ENCODE measurements at places on chromosomes 16 and 17.

DNA sequence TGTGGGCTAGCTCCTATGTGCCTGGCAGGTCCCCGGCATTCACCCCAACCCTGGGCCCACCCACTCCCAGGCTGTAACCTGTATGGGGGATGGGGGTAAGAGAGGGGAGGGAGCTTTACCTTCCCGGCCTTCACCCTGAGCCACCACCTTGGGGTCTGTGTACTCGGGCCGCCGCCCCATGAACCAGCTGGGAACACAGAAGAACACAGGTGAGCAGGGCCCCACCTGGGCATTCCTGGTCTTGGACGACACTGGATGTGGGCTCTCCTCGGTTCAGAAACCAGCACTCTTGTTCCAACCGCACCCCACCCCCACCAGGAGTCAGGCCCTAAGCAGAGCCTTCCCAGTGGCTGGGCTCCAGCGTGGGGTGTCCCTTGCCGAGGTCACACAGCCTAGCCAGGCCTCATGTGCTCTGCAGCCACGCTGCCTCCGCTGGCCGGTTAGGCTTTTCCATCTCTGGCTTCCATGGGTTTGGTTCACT lies 18.8 kb downstream of the B9D1 start:
- no peak overlapping the region for H3K27ac ChIP-seq
- no peak overlapping the region for H3K4me3 ChIP-seq
- H3K36me3 ChIP-seq, result no peaks in the 10 kb centered on the region
- no peaks in the 10 kb centered on the region for H3K4me1 ChIP-seq
- DNase-seq, result no peak
- peaks cover 22% of the 10 kb centered on the region for H3K27me3 ChIP-seq

GRCh38 chr17:76408037-76408849 lies 23.8 kb downstream of the SPHK1 start:
- no peak overlapping the region for H3K4me3 ChIP-seq
- no peak overlapping the region for H3K27ac ChIP-seq
- peak; percentile 63 for DNase-seq
- peaks cover 7% of the 10 kb centered on the region for H3K4me1 ChIP-seq

DNA sequence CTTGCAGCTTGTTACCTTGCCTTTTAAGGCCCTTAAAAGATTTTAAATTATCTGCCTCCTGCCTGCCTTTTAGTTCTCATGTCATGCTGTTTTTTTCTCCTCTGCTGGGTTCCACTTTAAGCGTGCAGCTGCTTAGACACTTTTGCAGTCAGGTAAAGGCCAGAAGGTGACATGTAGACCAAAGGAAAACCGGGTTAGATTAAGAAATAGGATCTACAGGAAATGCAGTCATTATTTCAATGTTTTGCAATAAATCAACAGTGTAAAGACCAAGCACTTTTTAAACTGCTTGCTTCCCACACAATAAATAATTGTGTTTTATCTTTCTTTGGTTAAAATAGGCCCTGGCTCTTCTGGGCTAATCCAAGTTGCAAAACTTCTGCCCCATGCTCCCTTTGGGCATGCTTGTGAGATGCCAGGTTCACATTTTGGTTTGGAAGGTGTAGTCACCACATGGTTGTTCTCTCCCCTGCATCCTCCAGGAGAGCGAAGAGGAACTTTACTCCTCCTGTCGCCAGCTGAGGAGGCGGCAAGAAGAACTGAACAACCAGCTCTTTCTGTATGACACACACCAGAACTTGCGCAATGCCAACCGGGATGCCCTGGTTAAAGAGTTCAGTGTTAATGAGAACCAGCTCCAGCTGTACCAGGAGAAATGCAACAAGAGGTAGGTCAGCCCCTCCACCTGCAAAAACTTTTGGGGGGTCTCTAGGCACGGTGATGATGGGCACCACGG lies 54.9 kb downstream of the SDR42E1 start:
- no peaks in the 10 kb centered on the region for H3K27me3 ChIP-seq
- H3K4me3 ChIP-seq, result no peak overlapping the region
- H3K4me1 ChIP-seq, result no peaks in the 10 kb centered on the region
- H3K27ac ChIP-seq, result no peak overlapping the region
- no peaks in the 10 kb centered on the region for H3K36me3 ChIP-seq

DNA sequence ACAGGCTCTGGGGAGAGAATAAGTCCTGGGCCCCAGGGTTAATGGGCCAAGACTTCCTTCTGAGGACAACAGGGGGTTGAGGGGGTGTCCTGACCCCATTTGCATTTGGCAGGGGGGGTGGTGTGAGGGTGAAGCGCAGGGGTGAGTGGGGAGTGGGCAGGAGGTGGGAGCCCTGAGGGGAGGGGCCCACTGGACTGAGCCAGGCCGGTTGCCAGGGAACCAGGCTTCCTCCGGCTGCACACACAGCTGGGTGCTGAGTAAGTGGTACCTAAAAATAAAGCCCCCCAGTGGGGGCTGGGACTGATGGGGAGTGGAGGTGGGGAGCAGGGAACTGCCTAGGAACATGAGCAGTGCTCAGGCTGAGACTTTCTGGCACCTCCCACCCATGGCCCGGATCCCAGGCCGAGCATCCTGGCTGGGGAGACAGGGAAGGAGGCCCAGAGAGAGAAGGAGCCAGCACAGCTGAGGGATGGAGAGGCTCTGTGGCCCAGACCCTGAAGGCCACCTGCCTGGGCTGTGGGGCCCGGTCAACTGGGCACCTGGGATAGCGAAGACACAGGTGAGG lies 7.5 kb upstream of the RASD1 start:
- H3K36me3 ChIP-seq, result no peaks in the 10 kb centered on the region
- no peak for DNase-seq
- H3K27ac ChIP-seq, result no peak overlapping the region
- H3K4me3 ChIP-seq, result no peak overlapping the region

DNA sequence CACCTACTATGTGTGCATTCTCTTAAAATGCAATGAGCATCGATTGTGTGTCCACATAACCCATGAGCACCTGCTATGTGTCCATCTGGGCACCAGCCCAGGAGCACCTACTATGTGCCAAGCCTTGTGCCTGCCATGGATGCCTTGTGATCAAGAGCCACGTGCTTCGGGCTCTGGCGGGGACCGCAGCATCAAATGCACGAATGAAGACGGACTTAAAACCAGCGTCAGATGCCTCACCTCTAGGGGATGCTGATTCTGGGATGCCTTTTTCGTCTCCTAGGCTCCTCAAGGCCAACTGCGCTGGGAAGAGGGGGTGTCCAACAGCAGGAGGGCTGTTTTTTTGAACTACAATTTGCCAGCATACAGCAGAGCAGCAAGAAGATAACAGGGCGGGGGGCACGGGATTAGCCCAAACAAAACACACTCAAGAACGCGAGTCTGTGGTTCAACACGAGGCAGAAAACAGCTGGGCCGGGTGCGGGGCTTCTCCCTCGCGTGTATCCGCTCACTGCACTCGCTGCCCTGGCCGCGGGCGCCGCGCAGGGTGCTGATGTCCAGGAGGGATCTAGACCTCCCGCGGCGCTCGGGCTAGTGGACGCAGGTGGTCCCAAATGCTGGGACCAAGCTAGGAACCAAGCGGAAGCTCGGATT lies 1.2 kb upstream of the GLIS2 start:
- peaks cover 11% of the 10 kb centered on the region for H3K4me1 ChIP-seq
- H3K4me3 ChIP-seq, result peak overlapping the region; percentile 81
- H3K27me3 ChIP-seq, result peaks cover 33% of the 10 kb centered on the region
- peak overlapping the region; percentile 47 for H3K27ac ChIP-seq
- no peaks in the 10 kb centered on the region for H3K36me3 ChIP-seq
- DNase-seq, result no peak

DNA sequence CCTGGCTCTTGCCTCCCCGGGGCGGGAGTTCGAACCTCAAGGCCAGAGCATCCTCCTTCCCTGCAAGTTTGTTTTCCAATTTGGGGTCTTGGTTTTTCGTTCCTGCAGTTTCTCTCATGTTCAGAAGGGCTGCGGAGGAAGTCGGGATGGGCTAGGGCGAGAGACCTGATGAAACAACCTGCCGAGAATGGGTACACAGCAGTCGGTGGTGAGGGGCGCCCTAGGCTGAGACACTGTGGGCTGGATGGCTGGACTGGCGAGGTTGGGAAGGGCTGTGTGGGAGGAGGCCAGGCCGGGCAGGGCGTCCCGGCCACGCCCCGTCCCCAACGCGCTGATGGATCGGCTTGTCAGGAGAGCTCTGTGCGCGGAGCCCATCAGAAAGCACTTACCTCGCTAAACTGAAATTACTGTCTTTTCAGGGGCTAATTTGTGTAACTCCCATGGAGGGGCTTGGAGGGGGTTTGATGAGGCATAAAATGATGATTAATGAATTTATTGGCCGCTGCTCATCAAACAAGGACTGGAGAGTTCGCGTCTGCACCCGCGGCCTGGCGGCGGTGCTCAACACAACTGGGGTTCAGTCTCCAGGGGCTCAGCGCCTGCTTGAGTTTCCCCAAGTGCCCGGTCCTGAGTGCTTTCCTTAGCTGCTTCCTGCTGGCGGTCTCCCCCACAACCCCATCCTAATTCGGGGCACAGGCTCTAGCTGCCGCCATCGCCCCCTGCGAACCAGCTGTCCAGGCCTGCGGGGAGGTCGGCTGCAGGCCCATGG lies 9.0 kb downstream of the IRX5 start:
- peaks cover 10% of the 10 kb centered on the region for H3K4me1 ChIP-seq
- DNase-seq, result no peak
- H3K4me3 ChIP-seq, result no peak overlapping the region
- H3K27me3 ChIP-seq, result peaks cover 95% of the 10 kb centered on the region
- H3K36me3 ChIP-seq, result peaks cover 2% of the 10 kb centered on the region

- no peak overlapping the region for H3K4me3 ChIP-seq
- H3K27ac ChIP-seq, result no peak overlapping the region
- no peaks in the 10 kb centered on the region for H3K27me3 ChIP-seq
- no peak for DNase-seq
- peaks cover 12% of the 10 kb centered on the region for H3K4me1 ChIP-seq
Measured at GRCh38 chr17:81013642-81014041, 21.3 kb upstream of the BAIAP2 start.

DNA sequence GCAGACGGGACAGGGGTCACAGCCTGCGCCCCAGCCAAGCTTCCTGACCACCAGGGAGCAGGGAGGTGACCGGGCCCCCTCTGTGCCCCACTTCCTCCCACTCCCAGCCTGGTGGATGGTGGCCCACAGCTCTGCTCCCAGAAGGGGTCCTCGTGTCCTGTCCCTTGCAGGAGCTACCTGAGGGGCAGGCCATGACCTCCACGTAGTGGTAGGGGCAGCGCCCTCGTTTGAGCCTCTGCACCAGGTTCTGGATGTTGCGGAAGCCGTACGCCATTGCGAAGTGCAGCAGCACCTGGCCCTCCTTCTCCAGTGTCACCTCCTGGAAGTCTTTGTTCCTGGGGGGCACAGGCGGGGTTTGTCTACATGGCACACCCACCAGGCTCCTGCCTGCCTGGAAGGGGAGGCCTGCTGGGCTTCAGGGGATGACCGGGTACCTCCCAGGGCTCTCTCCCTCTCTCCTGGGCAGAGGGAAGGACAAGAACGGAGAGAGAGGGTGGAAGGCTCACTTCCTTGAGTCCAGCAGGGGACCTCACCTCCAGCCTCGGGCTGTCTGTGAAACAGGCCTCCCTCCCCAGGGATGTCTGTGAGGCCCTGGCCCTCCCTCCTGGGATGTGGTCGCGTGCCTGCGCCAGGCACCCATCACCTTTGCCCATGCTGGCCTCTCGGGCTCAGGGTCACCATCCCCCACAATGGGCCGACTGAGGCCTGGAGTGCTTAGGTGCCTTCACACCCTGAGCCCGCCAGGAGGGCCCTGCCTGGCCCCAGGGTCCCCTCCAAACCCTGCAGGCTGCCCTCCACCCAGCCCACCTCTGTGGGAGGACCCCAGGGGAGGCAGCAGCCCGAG lies 4.0 kb downstream of the HAGHL start:
- H3K27me3 ChIP-seq, result no peaks in the 10 kb centered on the region
- peaks cover 6% of the 10 kb centered on the region for H3K4me1 ChIP-seq
- no peak for DNase-seq
- H3K27ac ChIP-seq, result no peak overlapping the region
- H3K4me3 ChIP-seq, result no peak overlapping the region
- H3K36me3 ChIP-seq, result no peaks in the 10 kb centered on the region

GRCh38 chr16:4323071-4323844 lies 7.4 kb downstream of the GLIS2 start:
- no peaks in the 10 kb centered on the region for H3K36me3 ChIP-seq
- peaks cover 6% of the 10 kb centered on the region for H3K4me1 ChIP-seq
- DNase-seq, result no peak
- no peak overlapping the region for H3K4me3 ChIP-seq

DNA sequence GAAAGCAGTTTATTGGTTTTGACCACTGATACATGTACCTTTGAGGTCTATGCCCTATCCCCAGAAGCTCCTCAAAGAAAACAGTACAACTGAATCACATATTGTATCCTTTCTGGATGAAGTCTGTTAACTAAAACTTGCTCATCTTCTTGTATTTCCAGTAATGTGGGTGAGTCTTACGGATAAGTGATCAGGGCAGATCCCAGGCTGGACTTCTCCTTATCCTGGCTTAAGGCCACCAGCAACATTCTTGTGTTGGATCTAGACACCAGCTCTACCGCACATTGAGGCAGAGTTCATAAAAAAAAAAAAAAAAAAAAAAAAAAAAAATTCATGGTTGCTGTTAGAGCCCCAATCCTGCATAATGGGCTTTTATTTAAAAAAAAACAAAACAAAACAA lies 536.7 kb upstream of the HSBP1 start:
- no peak overlapping the region for H3K4me3 ChIP-seq
- no peak overlapping the region for H3K27ac ChIP-seq
- no peaks in the 10 kb centered on the region for H3K36me3 ChIP-seq

DNA sequence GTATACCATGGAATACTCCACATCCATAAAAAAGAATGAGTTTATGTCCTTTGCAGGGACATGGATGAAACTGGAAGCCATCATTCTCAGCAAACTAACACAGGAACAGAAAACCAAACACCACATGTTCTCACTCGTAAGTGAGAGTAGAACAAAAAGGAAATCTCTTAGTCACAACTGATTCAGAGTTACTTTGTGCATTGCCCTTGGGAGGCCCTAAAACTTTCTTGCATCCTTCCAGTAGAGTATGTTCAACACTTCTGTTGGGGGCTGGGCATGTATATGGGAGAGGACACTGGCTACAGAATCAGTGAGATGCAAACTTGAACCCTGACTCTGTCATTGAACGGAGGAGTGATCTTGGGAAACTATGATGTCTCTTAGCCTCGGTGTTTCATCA lies 147.4 kb upstream of the IRX5 start:
- H3K4me1 ChIP-seq, result no peaks in the 10 kb centered on the region
- H3K27me3 ChIP-seq, result peaks cover 3% of the 10 kb centered on the region
- no peak for DNase-seq
- H3K4me3 ChIP-seq, result no peak overlapping the region
- no peaks in the 10 kb centered on the region for H3K36me3 ChIP-seq

GRCh38 chr16:87152221-87152755 lies 164.9 kb downstream of the C16orf95 start:
- DNase-seq, result no peak
- no peak overlapping the region for H3K27ac ChIP-seq
- peaks cover 3% of the 10 kb centered on the region for H3K27me3 ChIP-seq
- no peak overlapping the region for H3K4me3 ChIP-seq
- no peaks in the 10 kb centered on the region for H3K4me1 ChIP-seq
